ENCODE measurements at places on chromosomes 6 and 20.

GRCh38 chr6:117547688-117548621, 54.4 kb downstream of the GOPC start:
- DNase-seq: peak; percentile 17

GRCh38 chr6:127457456-127458064, 1.6 kb downstream of the KIAA0408 start:
- no peak for DNase-seq

DNA sequence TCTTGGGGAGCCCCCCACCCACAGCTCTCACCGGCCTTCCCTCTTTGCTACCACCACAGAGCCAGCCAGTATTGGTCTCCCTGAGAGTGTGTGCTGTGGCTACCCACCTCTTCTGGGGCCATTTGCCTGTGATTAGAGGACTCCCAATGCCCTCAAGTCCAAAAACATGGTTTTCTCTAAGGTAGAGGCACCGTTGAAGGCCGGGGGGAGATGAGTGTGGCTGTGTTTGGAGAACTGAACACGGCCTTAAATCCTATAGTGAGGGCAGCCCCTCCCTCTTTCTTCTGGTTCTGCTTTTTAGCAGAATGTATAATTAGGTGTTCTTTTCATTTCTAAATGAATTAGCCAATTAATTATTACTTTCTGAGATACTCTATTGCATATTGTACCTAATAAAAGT, 2.5 kb downstream of the CCR6 start:
- DNase-seq: no peak

- DNase-seq: no peak
Measured at GRCh38 chr6:152018876-152019275, 211.4 kb downstream of the ESR1 start.

- no peak for DNase-seq
Measured at GRCh38 chr6:134060491-134061106, 8.2 kb upstream of the SLC2A12 start.

GRCh38 chr6:54586251-54586650, 260.3 kb upstream of the FAM83B start:
- DNase-seq: no peak

GRCh38 chr6:26124781-26125685, 37.8 kb downstream of the HFE start:
- DNase-seq: no peak

DNA sequence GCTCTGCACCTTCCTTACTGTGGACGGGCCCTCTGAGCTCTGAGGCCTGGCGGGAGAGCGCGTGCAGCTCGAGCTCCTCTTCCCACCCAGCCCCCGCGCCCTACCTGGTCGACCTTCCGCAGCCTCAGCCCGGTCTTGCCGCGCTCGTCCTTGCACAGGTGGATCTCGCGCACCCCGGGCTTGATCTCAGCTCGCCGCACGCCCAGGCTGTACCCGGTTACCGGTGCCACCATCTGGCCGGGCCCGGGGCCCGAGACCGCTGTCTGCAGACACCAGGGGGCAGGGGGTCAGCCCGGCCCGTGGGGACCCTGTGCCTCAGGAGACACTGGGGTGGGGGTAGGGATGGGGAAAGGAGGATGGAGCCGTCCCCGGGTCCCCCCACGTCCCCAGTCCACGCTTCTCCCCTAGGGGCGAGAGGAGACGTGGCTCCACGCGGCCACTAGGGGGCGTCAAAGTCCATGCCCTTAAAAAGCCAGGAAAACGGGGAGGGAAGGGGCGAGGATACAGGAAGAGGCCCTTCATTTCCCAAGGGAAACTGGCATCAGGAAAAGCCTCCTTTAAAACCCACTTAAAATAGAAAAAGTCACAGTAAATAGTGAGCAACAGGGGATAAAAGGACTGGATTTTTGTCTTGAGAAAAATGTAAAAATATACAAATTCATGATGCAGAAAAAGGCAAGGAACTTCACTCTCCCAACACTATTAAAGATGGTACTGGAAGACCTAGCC, 15.5 kb downstream of the SDCBP2 start:
- DNase-seq: no peak

DNA sequence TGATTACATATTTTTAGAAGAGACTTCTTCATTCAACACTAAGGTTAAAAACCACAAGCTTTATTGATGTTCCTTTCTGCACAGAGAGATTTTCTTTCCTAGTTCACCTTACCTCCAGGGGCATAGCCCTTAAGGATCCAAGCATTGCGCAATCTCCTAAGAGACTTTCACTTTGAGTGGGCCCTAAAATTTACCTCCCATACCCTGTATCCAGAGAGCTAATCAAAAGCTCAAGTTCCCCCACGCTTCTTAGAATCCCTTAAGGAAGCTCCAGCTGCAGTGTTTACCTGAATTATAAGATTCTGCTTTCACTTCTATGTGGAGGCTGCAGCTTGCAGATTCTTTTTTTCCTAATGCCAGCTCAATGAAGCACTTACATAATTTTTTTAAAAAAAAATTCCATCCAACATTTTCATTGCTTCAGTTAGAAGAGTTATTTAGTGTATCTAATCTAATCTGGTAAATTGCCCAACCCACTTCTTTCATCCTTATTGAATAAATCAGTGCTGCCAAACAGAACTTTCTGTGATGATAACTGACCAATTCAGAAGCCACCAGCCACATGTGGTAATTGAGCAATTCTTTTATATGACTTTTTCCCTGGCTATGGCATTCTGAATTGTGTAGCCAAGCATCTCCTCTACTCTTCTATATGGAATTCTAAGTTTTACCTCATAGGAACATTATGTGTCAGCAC, 24.6 kb upstream of the SPTLC3 start:
- DNase-seq: no peak

DNA sequence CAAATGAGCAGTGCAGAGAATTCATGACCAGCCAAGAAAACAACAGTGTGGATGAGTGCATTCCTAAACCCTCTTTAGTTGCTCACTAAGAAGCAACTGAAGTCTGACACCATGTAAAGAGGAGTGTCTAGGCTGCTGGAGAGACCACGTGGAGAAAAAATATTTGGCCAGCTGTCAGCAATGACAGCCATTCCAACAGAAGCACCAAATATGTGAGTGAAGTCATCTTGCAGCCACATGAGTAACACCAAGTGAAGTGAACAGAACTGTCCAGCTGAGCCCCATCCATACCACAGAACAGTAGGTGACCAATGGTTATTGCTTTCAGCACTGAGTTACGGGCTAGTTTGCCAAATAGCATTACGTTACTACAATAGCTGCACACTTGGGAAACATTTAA, 89.4 kb downstream of the TBXT start:
- no peak for DNase-seq

DNA sequence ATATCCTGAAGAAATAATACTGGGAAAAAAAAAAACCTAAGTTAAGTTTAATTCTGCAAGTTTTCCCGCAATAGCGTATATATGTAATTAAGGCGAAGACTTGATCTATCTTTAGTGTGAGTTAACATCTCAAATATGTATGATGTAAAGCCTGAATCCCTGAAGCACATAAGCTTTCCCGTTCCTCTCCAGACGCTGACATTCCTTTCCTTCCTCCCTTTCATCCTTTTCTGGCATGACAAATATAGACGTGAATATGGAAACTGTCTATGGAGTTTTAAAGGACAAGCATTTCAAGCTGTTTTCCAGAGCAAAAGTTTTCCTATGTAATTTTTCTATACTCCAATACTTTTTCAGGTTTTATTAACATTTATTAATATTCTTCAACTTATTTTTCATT, 637.0 kb downstream of the COL12A1 start:
- no peak for DNase-seq

- no peak for DNase-seq
Measured at GRCh38 chr6:152206072-152206818, 398.8 kb downstream of the ESR1 start.

DNA sequence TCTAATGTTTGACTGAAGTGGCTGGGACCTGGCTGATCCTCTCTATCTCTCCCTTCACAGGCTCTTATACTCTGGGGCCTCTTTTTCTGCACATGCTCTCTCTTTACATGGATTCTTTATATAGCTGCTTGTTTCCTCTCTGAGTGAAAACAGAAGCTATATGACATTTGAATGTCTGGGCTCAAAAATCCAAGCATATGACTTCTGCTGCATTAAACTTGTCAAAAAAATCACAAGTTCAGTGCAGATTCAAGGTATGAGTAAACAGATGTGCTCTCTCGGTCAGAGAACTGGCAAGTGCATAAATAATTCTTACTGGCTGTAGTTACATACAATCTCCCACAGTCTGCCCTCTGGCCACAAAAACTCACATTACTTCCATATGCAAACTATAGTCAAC, 96.6 kb downstream of the LCA5 start:
- no peak for DNase-seq

- no peak for DNase-seq
Measured at GRCh38 chr6:65123521-65123920, 583.5 kb downstream of the EYS start.

DNA sequence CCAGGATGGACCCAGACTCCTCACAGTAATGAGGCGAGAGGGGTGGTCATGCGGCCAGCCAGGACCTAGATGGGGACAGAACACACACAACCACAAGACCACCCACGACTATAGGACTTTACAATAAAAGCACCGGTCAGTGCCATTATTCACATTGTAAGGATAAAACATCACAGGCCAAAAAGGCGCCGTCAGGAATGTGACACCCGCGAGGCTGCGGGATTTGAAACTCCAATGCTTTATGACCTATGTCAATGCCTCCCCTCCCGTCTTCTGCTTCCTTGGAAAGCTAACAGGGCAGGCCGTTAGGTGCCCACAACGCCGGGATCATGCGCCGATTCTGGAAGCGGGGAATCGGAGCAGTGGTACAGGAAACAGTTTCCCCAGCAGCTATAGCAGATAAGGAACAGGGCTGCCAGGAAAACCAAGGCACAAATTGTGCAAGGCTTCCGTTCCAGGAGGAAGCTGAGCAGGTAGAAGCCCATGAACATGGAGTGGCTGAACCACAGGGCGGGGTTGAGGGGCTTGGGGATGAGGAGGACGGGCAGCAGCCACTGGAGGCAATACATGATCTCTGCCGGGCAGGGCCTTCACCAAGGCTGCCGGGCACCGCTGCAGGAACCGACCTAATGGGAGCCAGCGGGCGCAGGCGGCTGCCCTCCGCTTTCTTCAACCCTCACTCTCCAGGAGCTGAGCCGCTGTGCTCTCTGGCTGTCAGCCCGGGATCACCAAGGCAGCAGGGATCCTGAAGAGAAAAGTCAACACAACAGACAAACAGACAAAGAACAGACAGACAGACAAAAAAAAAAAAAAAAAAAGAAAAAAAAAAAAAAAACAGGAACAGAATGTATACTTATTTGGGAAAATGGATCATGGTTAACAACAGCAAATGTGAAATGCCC, 2.2 kb upstream of the NNAT start:
- DNase-seq: no peak

Measured in stimulated activated CD8-positive, alpha-beta memory T cell treated with anti-CD3 and anti-CD28 coated beads, Interleukin-7, amount 100 ng/mL, for 48 hours (primary cell).